LoVo (cell line): ENCODE measurements at places on chromosomes 12 and 14.

- DNase-seq = no peak
Measured at GRCh38 chr12:6606331-6607131, 648 bp downstream of the CHD4 start.

GRCh38 chr12:24947541-24948419 lies 1.1 kb downstream of the BCAT1 start:
- DNase-seq = no peak

GRCh38 chr12:106315523-106315922 lies 13.0 kb downstream of the TCP11L2 start:
- DNase-seq = no peak

DNA sequence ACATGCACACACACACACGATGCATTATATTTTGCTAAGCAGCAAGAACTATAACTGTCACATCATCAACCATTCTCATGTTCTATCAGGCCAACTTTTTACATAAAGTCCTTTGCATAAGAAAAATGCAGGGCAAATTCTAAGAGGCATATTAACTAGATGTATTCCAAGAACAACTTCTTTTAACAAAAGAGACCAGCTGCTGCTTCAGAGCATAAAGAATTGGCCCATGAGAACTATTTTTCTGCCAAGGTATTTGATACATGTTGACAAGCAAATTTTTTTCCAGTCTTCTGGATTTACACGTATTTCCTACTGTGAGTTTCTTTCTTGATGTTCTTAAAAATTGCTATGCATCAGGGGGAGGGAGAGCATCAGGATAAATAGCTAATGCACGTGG lies 27.2 kb downstream of the GLT8D2 start:
- DNase-seq = no peak

DNA sequence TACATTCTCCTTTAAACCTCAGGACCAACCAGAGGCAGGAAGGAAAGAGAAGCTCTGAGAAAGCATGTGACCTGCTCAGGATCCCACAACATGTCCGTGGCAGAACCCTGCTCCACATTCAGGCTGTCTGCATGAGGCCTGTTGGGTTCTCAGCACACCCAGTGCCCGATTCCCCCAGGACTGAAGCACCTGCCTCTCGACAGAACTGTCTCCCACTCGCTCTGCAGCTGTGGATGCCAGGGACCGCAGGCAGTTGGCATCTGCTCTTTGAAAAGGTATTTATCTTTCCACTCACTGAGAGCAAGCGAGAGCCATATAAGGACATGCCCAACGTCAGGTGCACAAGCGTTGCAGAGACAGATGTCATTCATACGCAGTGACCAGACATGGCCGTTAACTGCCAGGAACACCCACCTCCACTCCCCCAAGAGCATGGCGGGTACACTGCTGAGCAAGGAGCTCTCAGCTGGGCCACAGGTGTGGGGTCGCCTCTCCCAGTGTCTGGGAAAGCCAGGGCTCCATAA lies 18.9 kb downstream of the PITPNM2 start:
- DNase-seq = no peak

- no peak for DNase-seq
Measured at GRCh38 chr14:96681829-96682228, 115.4 kb upstream of the VRK1 start.
